ENCODE measurements at places on chromosomes 2 and 18. TPM values are rescaled to one million over a fixed set of nuclear protein-coding genes. Genes with fewer than 3 reads are reported as not detected.

BCL11A gene
- total RNA-seq = 0.71 TPM

OSBPL6 gene
- total RNA-seq = 2.0 TPM

SERPINB10 gene
- total RNA-seq = not detected

DGUOK gene
- total RNA-seq = 41.9 TPM

OSBPL1A gene
- 51.0 TPM for total RNA-seq

CCDC74B gene
- 1.5 TPM for total RNA-seq

DQX1 gene
- total RNA-seq = not detected

NMUR1 gene
- total RNA-seq = 7.4 TPM

ARL6IP6 gene
- total RNA-seq = 12.9 TPM

HOXD12 gene
- not detected for total RNA-seq

AQP12B gene
- 0.19 TPM for total RNA-seq

M1AP gene
- not detected for total RNA-seq

QPCT gene
- total RNA-seq = 4.3 TPM

TMEM214 gene
- 68.0 TPM for total RNA-seq

SLC23A3 gene
- total RNA-seq = 0.71 TPM

MEP1B gene
- not detected for total RNA-seq

SERPINB13 gene
- not detected for total RNA-seq

CCDC121 gene
- 3.3 TPM for total RNA-seq

RHBDD1 gene
- total RNA-seq = 39.3 TPM

CYRIA gene
- total RNA-seq = 23.5 TPM

NGEF gene
- 0.88 TPM for total RNA-seq

SP5 gene
- total RNA-seq = not detected

TEKT4 gene
- not detected for total RNA-seq

KCNJ13 gene
- not detected for total RNA-seq

IL1B gene
- 1.1 TPM for total RNA-seq

CENPA gene
- total RNA-seq = 1.2 TPM

LOXL3 gene
- total RNA-seq = 6.1 TPM

MAP2 gene
- total RNA-seq = 10.5 TPM

KYNU gene
- total RNA-seq = 3.0 TPM

NPHP1 gene
- total RNA-seq = 8.4 TPM

PDE11A gene
- 1.1 TPM for total RNA-seq

DNAH7 gene
- total RNA-seq = 2.5 TPM

LYG1 gene
- 0.97 TPM for total RNA-seq

NFU1 gene
- 44.0 TPM for total RNA-seq

SAG gene
- not detected for total RNA-seq

CCL20 gene
- not detected for total RNA-seq

ABCB11 gene
- 0.09 TPM for total RNA-seq

Measured in posterior vena cava (tissue), 2 donors.